ENCODE measurements at places on chromosomes 2 and 18.

DNA sequence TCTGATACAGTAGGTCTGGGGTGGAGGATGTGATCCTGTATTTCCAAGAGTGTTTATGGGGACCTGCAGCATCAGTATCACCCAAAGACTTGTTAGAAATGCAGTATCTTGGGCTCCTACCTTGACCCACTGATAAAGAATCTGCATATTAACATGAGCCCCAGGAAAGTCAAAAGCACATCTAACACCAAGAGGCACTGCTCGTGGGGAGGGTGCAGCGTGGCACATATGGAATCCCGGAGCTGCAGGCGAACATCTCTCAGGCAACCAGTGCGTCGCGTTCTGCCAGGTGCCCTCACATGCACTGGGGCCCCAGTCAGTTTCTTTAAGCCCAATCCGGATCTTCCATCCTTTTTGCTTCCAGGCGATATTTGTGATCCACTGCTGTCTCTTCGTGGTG lies 41.3 kb upstream of the ASB18 start:
- DNase-seq: no peak

- no peak for DNase-seq
Measured at GRCh38 chr2:134097740-134098139, 156.1 kb upstream of the MGAT5 start.

DNA sequence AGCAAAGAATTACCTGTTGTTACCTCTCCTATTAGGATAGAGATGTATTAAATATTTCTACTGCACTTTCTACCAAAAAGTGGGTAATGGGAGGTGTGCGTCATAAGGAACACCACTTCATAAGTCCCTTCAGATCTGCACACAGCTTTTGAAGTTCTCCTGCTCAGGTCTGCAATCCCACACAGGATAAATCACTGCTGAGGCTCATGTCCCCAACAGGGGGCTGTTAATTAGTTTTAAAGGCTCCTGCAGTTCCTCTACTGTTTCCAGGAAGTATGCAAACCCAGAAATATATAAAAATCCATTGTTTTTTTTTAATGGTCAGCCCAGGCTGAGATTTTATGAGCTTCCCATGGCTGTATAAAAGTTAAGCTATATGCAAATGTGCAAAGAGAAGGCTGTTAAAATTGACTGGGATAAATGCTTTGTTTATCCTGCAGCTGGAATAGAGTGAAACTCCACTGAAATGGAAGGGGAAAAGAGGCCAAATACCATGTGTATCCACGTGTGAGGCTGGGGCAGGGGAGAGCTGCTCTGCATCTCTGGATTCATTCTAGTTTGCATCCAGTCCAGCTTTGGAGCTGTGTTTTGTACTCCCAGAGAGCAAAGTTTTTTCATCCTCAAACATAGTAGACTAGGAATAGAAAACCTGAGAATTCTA lies 903.7 kb downstream of the TDRD15 start:
- DNase-seq: no peak

GRCh38 chr2:160970052-160970965 lies 189.9 kb upstream of the TANK start:
- no peak for DNase-seq

- no peak for DNase-seq
Measured at GRCh38 chr2:170862286-170862902, 45.7 kb downstream of the GAD1 start.

GRCh38 chr2:48998449-48998848 lies 155.9 kb downstream of the FSHR start:
- DNase-seq: no peak

DNA sequence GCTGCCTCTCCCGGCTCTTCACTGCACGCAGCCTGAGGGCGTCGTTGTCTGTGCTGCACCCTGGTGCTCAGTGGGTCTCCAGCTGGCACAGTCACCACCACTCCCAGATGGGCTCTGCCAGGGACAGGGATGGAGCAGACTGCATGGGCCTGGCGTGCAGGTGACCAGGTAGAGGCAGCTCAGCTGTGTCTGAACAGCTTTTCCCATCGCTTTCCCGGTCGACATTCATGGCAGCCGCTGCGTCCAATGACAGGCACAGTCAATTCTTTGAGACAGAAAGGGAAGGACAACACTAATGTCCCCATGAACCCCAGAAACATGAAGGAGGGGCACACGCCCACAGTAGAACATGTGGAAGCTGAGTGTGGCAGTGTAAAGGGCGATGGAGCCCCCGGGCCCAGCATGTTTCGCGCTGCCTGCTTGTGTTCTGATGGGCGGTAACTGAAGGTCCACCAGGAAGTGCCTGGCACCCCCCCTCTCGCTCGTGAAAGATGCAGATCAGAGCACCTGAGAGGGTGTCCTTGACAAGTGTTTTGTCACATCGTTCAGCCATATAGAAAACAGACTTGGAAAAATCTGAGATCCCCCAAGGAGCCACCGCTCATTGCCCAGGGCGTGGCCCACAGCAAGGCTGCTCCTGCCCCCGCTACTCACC lies 122.4 kb downstream of the NFATC1 start:
- DNase-seq: no peak

GRCh38 chr2:219434468-219434717 lies 250 bp upstream of the SPEG start:
- no peak for DNase-seq

DNA sequence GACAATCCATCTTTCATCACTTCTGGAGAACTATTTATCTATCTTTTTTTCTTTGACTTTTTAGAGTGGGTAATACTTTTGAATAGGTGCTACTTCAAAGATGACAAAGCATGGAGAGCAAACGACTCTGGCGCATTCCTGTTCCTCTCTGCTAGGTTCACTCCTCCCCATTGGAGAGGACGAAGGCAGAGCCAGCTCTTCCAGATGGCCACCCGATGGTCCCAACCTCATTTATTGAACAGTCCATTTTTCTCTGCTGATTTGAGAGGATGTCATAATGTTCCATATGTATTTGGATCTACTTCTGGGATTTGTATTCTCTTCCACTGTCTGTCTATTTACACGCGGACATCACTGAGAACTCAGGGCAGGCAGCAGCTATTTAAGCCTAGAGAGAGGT lies 284.3 kb upstream of the CXCR4 start:
- no peak for DNase-seq

DNA sequence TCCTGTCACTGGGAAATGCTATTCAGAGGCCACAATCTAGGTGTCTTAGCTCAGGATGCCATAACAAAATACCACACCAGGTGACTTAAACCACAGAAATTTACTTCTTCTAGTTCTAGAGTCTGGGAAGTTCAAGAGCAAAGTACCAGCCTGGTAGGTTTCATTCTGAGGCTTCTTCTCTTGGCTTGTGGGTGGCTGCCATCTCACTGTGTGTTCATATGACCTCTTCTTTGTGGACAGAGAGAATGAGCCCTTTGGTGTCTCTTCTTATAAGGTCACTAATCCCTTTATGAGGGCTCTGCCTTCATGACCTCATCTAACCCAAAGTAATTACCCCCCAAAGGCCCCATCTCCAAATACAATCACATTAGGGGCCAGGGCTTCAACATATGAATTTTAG lies 57.3 kb downstream of the RHOB start:
- no peak for DNase-seq

- DNase-seq: no peak
Measured at GRCh38 chr2:68256093-68256450, 3.7 kb upstream of the PPP3R1 start.

DNA sequence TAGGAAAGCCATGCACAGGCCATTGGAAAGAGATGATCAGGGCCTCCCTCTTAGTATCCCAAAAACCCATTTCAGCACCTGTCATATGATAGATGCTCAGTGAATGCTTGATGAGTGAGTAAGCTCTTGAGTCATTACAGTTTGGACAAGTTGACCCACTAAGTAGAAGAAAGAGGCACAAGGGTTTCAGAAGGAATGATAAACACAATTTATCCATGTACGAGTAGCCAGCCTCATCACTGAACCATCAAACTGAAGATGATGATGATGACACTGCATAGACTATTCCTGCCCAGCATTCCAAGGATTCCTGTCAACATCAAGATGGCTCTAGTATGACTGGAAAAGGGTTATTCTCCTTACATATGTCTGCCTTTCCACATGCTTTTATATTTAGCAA lies 596.0 kb downstream of the BCL11A start:
- no peak for DNase-seq

- DNase-seq: no peak
Measured at GRCh38 chr2:71852141-71852711, 295.4 kb downstream of the CYP26B1 start.

DNA sequence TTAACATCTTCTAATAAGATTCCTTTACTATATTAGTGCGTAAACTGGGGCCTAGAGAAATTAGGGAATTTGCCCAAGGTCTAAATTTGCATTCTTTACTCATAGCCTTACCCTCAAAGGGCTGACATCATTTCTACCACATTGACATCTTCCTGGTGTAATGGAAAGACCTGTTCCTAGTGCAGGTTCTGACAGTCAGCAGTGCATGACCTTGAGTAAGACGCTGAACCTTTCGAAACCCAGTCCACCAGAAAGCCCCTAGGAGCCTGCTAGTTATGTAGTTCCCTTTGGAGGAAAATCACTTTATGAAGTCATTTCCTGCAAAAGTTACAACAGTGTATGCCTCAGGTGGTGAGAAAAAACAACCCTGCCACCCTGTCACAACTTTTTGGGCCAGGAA lies 388.3 kb downstream of the TNS1 start:
- no peak for DNase-seq

GRCh38 chr2:85312404-85312803 lies 15.4 kb downstream of the TGOLN2 start:
- no peak for DNase-seq

DNA sequence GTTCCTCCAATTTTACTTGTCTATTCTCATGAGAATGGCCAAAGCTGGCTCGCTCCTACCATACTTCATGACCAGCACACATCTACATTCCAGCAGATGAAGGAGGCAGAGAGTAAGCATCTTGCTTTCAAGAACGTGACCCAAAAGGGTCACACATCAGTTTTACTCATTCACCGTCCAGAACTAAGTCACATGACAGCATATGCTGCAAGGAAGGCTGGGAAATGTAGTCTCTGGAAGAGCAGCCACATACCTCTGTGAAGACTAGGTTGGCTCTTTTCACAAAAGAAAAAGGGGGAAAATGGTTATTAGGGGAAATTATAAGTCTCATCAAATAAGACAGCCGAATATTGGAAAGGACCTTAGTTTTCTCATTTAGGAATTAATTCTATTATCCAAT lies 835.3 kb downstream of the EPHA4 start:
- no peak for DNase-seq

DNA sequence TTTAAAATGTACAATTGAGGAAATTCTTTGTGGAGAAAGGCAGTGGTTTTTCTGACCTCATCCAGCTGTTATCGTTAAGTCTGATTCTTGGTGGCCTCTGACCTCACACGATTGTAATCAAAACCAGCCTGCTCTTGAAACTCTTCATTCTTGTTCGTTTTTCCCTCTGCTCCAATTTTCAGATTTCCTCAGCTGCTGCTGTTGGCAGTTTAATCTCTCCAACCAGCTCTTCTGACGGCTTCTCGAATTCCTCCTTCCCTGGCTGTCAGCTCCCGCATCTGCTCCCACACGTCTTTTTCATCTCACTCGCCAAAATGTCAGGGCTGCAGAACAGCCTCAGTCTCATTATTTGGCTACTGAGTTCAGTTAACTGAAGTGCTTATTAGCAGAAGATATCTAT lies 136.1 kb downstream of the DCDC2C start:
- no peak for DNase-seq
